ENCODE measurements at places on chromosomes 4 and X.

DNA sequence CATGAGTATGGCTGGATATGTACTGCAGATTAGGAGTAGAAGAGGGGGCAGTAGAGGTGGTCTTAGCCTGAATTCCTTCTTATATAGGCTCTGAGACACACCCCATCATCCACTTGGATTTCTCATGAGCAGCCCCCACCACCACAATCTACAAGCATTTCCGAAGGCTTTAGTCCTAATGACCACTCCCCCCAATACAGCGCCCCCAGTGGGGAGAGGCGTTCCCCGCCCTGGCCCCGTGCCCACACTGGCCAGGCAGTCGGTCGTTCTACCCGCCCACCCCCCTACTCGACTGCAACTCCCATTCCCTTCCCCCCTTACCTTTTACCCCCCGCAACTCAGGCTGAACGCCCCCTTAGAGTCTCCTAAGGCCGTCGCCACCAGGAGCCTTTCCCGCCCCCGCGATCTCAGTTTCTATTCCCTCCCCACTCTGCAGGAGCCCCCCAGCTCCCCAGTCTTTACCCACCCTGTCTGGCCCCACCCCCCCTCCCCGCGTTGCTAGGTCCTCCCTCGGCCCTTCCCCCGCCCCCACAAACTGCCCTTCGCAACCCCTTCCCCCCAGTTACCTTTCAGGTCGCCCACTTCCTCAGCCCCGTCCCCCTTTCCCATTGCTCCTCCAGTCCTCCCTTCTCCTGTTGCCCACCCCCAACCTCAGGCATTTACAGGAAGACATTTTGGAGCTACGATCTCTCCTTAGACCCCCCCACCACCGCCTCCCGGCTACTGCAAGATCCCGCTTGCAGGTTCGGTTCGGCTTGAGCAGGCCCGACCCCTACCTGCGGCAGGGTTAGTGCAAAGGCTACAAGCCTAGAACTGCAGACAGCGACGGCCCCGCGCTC lies 468 bp downstream of the ZMYM3 start:
- DNase-seq = no peak

- DNase-seq = no peak
Measured at GRCh38 chr4:96835991-96836390, 996.1 kb downstream of the PDHA2 start.

GRCh38 chr4:165810726-165811125 lies 62.3 kb upstream of the TLL1 start:
- DNase-seq = no peak

- DNase-seq = no peak
Measured at GRCh38 chr4:74544655-74545361, 99.9 kb downstream of the AREG start.

- DNase-seq = no peak
Measured at GRCh38 chr4:94724016-94724790, 33.6 kb upstream of the BMPR1B start.

DNA sequence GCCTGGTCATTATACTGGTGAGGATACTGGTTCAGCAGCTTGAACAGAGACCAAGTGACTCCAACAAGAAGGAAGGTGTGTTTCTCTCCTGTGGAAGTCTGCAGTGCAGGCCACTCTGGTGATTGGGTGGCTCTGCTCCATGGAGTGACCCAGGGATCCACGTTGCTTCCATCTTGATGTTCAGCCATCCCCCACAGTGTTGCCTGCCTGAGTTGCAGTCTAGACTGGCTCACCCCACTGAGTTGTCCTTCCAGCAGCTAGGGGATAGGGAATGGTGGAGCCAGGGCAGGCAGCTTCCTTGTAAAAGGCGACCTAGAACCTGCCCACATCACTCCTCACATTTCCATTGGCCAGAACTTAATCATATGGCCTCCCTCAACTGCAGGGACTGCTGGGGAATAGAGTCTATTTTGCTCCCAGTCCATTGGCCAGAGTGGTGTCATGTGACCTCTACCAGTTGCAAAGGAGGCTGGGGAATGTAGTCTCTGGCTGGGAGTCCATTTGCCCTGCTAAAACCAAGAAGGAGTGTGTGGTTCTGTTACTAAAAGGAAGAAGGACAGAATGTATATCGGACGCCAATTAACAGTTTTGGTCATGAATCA lies 8.0 kb downstream of the MAN2B2 start:
- no peak for DNase-seq

GRCh38 chr4:185761352-185762235 lies 50.4 kb downstream of the SORBS2 start:
- DNase-seq = no peak

DNA sequence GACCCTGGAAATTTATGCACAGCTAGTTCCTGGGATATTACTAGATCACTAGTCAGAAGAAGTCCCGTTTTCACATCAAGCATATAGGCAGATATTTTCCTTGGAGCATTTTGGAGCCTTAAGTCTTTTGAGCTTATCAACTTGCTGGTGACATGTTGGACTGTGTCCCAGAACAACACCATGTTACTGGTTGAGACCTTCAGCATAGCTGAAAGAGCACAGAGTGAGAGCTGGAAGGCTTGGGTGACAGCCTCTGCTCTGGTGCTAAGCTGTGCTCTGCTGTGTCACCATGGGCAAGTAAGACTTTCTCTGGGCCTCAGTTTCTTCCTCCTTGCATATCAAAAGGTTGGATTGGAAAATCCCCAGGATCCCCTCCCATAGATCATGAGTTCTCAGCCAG lies 116.6 kb upstream of the FRMPD4 start:
- no peak for DNase-seq

DNA sequence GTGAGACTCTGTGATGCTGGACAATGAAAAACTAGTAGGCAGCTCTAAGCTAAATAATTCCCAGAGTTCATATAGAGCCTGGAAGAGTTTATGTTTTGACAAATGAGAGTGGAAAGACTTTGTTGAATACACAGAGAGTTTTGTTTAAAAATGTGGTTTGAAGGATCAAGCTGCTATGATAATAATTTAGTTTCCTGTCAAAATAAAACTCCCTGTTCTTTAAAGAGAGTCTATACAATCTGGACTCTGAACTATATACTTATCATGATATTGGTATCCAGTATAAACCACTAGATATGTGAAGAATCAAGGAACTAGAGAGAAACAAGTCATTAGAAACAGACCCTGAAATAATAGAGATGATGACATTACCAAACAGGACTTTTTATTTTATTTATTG lies 158.6 kb downstream of the C4orf33 start:
- no peak for DNase-seq

GRCh38 chrX:134625315-134625718 lies 33.0 kb downstream of the PLAC1 start:
- peak; percentile 10 for DNase-seq

GRCh38 chr4:105140684-105141490 lies 5.8 kb upstream of the TET2 start:
- DNase-seq = no peak

GRCh38 chrX:68929332-68930150 lies 100.7 kb downstream of the EFNB1 start:
- DNase-seq = no peak

DNA sequence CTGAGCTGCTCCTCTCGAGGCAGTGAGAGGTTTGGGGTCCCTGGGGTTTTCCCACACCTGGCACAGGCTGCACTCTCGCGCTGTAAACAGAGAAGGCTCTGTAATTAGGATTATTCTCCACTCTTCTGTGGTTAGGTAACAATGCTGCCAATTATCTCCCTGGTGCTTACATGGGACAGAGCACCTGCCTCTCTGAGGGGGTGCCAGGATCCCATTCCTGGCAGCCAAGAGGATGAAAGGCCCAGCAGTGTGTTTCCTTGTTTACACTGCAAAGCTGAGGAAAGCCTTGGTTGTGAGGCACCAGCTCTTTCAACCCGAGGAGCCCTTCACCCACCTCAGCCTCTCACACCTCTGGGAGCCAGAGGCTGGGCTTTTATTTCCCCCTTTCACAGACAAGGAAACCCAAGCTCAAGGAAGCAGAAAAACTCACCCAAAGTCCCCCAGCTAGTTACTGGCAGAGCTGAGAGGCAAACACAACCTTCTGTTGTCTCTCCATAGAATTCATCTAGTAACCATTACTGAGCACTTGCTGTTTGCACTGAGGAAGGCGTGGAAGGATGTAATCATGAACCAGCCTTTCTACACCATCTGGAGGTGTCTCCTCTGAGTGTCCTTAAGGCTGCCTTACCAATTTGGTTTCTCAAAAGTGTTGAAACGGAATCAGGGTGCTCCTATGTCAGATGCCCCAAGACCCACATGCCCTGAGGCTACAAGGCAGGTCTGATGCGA lies 39.7 kb upstream of the PROM1 start:
- no peak for DNase-seq

- no peak for DNase-seq
Measured at GRCh38 chrX:153762626-153763173, 1.3 kb upstream of the PLXNB3 start.

DNA sequence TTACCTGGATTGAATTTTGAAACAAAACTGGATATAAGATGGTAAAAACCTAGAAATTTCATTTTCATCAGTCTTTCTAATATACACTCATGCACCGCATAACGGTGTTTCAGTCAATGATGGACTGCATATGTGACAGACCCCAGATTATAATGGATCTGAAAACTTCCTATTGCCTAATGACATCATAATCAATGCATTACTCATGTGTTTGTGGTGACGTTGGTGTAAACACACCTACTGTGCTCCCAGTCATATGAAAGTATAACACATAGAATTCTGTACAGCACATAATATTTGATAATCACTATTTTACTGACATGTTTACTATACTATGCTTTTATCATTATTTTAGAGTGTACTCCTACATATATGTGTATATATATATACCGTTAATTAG lies 119.9 kb upstream of the AGA start:
- no peak for DNase-seq

GRCh38 chrX:118373538-118373937 lies 27.6 kb downstream of the WDR44 start:
- DNase-seq = no peak

GRCh38 chrX:65601126-65601525 lies 66.3 kb upstream of the MSN start:
- DNase-seq = no peak

GRCh38 chr4:185261946-185262345 lies 52.5 kb downstream of the SNX25 start:
- no peak for DNase-seq

- DNase-seq = no peak
Measured at GRCh38 chrX:115409551-115409950, 120.0 kb downstream of the LUZP4 start.

GRCh38 chr4:138053641-138054301 lies 188.4 kb downstream of the SLC7A11 start:
- DNase-seq = no peak

DNA sequence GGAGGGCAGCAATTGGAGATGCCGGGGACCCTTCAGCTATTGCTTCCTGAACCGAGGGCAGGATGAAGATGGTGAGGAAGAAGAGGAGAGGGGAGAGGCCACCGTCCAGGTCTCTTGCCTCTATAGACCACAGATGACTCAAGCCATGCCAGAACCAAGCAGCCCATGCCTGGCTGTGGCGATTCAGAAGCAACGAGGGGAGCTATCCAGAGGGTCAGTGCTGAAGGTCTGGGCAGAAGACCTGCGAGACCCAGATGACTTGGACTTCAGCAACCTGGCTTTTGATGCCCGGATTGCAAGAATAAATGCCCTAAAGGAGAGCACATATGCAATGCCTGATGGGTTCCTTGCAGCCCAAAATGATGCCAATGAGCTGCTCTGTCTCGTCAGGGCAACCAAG lies 70.2 kb upstream of the PRPS2 start:
- DNase-seq = no peak

- DNase-seq = no peak
Measured at GRCh38 chrX:52424656-52425055, 55.8 kb downstream of the XAGE2 start.
